ENCODE measurements at places on chromosomes 11 and 22.

GRCh38 chr11:61536676-61537270, 28.2 kb downstream of the LRRC10B start:
- H3K27me3 ChIP-seq, result peaks cover 44% of the 10 kb centered on the region
- no peak for DNase-seq
- no peak overlapping the region for H3K27ac ChIP-seq
- no peaks in the 10 kb centered on the region for H3K36me3 ChIP-seq

DNA sequence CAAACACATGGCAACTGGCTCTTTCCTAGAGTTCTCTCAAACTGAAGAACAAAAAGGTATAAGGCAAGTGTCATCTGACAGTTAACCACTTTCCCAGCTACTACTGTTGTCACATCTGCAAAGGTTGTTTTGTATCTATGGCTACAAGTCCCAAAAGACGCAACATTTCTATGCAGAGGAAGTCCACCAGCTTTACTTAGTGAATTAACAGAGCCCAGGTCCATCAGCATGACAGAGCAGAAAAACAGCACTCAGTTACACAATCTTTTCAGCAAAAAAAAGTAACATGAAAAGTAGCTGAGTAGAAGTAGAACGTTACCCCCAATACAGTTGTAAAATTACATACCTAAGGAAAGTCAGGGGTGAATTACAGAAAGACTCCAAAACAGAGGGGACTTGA, 12.1 kb downstream of the CPSF7 start:
- H3K27me3 ChIP-seq, result no peaks in the 10 kb centered on the region
- DNase-seq, result no peak
- peaks cover 87% of the 10 kb centered on the region for H3K36me3 ChIP-seq
- peak overlapping the region; percentile 2 for H3K27ac ChIP-seq
- peaks cover 47% of the 10 kb centered on the region for H3K4me1 ChIP-seq
- H3K4me3 ChIP-seq, result no peak overlapping the region

DNA sequence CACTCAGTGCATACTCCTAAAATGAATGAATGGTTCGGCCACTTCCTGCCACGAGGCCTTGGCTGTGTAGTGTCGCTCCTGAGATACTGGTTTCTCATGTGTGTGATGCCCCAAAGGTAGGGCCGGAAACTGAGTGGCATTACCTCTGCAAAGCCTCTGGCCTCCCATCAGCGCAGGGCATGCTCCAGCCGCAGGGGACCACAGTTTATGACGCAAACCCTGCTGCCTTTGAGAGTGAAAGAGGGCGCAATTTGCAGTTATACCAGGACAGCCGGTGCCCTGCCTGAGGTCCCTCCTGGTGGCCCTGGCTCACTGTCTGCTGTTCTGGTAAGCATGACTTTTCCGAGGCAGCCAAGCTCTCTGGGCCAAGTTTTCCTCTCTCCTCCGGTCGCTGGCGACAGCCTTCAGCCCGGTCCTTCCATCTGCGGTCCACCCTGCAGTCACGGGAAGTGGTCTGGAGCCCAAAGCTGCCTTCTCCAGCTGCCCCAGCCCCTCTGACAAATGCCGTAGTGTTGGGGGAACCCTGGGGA, 2.4 kb upstream of the FGF3 start:
- H3K4me3 ChIP-seq, result no peak overlapping the region
- H3K4me1 ChIP-seq, result no peaks in the 10 kb centered on the region
- DNase-seq, result no peak
- H3K36me3 ChIP-seq, result no peaks in the 10 kb centered on the region

DNA sequence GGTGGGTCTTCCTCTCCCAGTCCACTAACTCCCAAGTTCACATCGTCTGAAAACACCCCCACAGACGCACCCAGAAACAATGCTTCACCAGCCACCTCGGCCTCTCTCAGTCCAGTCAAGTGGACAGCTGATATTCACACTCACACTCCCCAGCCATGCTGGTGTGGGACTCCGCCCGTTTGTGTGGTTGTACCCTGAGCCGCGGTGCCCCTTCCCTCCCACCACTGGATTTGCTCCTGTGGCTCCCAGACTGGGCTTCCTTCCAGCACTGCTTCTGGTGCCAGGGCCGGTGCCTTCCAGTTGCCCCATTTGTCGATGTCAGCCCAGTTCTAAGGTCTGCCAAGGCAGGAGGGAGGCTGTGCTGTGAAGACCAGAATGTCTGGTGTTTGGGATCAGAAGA, 37.9 kb upstream of the PLET1 start:
- H3K27me3 ChIP-seq, result no peaks in the 10 kb centered on the region
- H3K36me3 ChIP-seq, result peaks cover 5% of the 10 kb centered on the region
- peak overlapping the region; percentile 17 for H3K4me3 ChIP-seq
- peak overlapping the region; percentile 86 for H3K27ac ChIP-seq

DNA sequence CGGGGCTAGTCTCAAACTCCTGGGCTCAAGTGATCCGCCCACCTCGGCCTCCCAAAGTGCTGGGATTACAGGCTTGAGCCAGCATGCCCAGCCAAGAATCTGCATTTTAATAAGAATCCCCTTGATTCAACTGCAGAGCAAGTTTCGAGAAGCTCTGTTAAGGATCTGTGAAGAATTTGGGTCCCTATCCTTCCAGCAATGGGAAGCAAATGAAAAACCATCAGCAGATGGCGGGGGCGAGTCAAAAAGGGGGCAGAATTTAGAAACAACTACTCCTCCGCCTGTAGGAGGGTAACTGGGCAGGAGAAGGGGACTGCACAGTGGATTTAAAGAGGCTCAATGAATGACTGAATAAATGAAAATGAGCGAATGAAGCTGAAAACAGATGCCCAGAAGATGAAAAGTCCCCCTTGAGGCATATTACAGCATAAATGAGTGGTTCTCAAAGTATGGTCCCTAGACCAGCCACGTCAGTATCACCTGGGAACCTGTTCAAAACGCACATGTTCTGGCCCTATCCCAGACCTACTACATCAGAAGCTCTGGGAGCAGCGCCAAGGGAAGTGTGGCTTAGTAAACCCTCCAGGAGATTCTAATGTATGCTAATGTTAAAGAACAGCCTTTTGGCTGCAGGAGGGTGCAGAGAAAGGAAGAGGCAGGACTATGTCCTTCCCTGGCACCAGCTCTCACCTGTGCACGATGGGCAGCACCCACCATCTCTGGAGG, 15.0 kb downstream of the VWCE start:
- DNase-seq, result no peak
- no peaks in the 10 kb centered on the region for H3K4me1 ChIP-seq
- H3K36me3 ChIP-seq, result peaks cover 5% of the 10 kb centered on the region
- H3K4me3 ChIP-seq, result no peak overlapping the region
- H3K27me3 ChIP-seq, result peaks cover 7% of the 10 kb centered on the region
- H3K27ac ChIP-seq, result no peak overlapping the region

DNA sequence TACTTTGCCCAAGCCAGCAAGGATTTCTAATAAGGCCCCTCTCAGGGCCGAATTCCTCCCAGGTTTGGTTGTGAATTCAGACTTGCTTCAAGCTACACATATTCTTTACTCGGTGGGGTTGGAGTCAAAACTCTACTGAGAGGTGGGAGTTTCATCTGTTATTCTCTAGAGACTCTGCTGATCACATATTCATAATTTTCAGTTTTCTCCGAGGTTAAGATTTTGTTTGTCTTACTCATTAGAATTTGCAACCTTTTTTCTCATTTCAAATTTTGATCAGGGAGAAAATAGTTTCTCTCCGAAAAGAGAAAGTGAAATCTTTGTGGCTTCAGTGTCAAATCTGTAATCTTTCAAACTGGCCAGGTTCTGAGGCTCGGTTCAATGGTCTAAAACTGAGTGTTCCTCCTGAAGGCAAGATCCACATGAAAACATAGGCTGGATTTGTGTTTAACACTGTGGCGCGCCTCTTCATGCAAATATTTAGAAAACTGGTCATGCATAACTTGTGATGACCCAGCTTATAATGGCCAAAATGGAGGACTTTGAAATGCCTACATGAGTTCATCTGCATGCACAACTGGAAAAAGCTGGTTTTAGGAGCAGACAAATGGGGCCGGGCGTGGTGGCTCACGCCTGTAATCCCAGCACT, 21.5 kb upstream of the GSTP1 start:
- peaks cover 16% of the 10 kb centered on the region for H3K27me3 ChIP-seq
- H3K4me1 ChIP-seq, result peaks cover 8% of the 10 kb centered on the region
- H3K27ac ChIP-seq, result peak overlapping the region; percentile 72
- no peaks in the 10 kb centered on the region for H3K36me3 ChIP-seq

DNA sequence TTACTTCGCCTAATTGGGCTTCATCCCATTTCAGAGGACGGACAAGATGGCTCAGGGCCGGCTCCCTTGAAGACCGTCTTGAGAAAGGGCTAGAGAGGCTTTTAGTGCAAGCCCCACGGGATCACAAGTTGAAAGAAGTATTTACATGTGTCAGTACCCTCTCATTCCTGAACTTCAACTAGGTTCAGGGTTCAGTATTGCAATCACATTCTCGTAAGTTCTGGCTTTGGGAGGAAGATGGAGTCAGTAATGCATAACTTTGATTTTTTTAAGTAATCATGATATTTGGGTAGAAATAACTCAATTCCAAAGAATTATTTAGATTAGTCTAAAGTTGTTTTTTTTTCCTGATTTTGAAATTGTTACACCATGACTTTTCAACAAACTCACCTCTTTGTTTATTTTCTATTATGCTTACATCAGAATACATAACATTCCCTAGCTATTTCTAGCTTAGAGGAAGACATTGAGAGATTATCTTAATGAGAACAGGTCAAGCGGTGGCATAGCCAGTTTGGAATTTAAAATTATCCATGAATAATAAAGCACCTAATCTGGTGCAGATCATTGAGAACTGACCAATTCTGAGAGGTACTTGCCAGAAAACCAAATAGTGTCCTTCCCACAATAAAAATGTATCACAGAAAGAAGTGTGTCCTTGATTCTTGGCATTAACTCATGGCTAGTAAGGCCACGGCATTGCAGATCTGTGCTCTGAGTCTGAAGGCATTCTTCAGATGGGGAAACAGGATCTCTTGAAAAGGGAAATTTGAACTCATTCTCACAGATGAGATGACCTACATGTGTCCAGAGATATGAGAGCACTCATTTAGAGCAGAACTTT, 92.1 kb upstream of the BLID start:
- no peaks in the 10 kb centered on the region for H3K4me1 ChIP-seq
- H3K36me3 ChIP-seq, result no peaks in the 10 kb centered on the region
- H3K4me3 ChIP-seq, result no peak overlapping the region
- H3K27me3 ChIP-seq, result peaks cover 18% of the 10 kb centered on the region
- H3K27ac ChIP-seq, result no peak overlapping the region
- DNase-seq, result no peak

GRCh38 chr11:69210310-69211035, 54.7 kb downstream of the SMIM38 start:
- peaks cover 62% of the 10 kb centered on the region for H3K27me3 ChIP-seq
- H3K4me3 ChIP-seq, result no peak overlapping the region
- H3K27ac ChIP-seq, result no peak overlapping the region
- no peaks in the 10 kb centered on the region for H3K4me1 ChIP-seq

DNA sequence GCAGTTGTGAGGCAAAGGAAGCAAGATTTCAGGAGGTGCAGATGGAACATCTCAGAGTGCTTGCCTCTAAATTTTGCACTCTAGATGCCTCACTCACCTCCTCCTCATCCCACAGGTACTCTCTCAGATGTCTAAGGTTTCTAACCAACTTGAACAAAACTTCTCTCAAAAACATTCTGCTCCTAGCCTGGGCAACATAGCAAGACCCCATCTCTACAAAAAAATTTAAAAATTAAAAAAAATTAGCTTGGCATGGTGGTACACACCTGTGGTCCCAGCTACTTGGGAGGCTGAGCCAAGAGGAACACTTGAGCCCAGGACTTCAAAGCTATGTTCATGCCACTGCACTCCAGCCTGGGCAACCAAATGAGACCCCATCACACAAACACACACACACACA, 4.2 kb downstream of the ZNF280A start:
- H3K27ac ChIP-seq, result no peak overlapping the region
- H3K27me3 ChIP-seq, result peaks cover 44% of the 10 kb centered on the region
- no peak overlapping the region for H3K4me3 ChIP-seq
- no peak for DNase-seq

GRCh38 chr11:10379871-10380568, 75.0 kb upstream of the AMPD3 start:
- no peaks in the 10 kb centered on the region for H3K4me1 ChIP-seq
- H3K36me3 ChIP-seq, result no peaks in the 10 kb centered on the region
- H3K27me3 ChIP-seq, result peaks cover 30% of the 10 kb centered on the region
- no peak overlapping the region for H3K4me3 ChIP-seq
- DNase-seq, result no peak
- H3K27ac ChIP-seq, result no peak overlapping the region

DNA sequence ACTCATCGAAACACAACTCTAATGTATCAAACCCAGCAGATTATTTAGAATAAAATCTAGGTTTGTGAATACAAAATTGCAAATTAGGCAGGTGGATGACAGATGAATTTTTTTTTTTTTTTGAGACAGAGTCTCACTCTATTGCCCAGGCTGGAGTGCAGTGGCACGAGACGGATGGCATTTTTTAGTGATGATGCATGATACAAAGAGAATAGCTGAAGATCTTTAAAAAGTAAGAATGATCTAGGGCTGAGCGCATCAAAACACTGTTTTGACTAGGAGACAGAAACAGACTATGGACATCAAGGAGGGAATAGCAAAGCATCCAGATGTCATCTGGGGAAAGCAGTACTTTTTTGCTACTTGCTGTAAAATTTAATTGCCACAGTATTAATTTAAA, 63.8 kb downstream of the IMMP1L start:
- H3K27me3 ChIP-seq, result no peaks in the 10 kb centered on the region
- peaks cover 11% of the 10 kb centered on the region for H3K4me1 ChIP-seq
- peaks cover 3% of the 10 kb centered on the region for H3K36me3 ChIP-seq
- no peak overlapping the region for H3K27ac ChIP-seq

- H3K4me1 ChIP-seq, result no peaks in the 10 kb centered on the region
- H3K36me3 ChIP-seq, result no peaks in the 10 kb centered on the region
- H3K4me3 ChIP-seq, result no peak overlapping the region
- H3K27me3 ChIP-seq, result peaks cover 15% of the 10 kb centered on the region
- H3K27ac ChIP-seq, result no peak overlapping the region
These were observed 106.2 kb downstream of the PARVA start for GRCh38 chr11:12483604-12484003.

DNA sequence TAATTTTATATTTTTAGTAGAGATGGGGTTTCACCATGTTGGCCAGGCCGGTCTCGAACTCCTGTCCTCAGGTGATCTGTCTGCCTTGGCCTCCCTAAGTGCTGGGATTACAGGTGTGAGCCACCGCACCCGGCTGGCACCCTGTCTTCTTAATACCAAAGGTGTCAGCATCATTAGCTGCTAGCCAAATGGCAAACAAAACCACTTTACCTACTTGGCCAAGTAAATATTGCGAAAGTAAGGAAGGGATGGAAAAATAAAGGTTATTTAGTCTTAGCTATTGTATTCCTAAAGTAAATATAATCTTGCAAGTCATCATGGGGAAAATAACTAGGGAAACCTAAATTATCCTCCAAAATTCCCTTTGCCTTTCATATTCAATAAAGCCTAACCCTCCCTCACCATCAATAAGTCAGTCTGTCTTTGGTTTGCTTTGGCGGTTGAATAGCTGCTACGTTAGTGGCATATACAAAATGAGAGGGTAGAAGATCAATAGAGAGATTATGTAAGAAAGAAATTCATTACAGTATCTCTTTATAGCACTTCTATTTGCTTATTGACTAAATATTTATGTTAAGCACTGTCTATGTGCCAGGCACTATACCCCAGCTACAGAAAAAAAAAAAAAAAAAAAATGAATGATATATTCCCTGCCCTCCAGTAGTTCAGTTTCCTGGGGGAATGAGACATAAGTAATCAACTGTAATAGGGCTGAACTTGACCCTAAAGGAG, 40.2 kb upstream of the CFAP300 start:
- H3K36me3 ChIP-seq, result peaks cover 3% of the 10 kb centered on the region
- no peak for DNase-seq
- peaks cover 18% of the 10 kb centered on the region for H3K27me3 ChIP-seq
- no peak overlapping the region for H3K27ac ChIP-seq
- H3K4me3 ChIP-seq, result no peak overlapping the region
- no peaks in the 10 kb centered on the region for H3K4me1 ChIP-seq

GRCh38 chr22:47340851-47341436, 578.5 kb downstream of the TBC1D22A start:
- peaks cover 53% of the 10 kb centered on the region for H3K27me3 ChIP-seq
- no peak for DNase-seq
- H3K36me3 ChIP-seq, result no peaks in the 10 kb centered on the region
- no peak overlapping the region for H3K27ac ChIP-seq
- H3K4me1 ChIP-seq, result peaks cover 2% of the 10 kb centered on the region
